RWPE1 (cell line): ENCODE measurements at places on chromosomes 7 and 10.

DNA sequence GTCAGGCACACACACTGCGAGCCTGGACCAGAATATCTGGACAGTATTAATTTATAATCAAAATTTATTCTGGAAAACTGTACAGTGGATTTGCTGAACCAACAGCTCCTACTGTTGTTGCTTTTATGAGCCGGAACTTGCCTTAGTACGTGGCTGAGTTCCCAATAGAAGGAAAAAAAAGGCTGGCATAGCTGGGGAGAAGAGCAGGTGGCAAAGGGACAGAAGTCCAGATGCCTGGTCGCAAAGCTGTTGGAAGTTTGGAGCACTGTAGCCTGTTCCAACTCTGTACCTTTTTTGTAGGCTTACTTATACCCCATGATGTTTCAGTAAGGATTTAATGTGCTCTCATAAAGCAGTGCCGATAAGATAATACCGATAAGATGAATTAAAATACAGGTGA is 333.8 kb downstream of the ABCA13 start:
- DNase-seq = no peak

- DNase-seq = no peak
Measured at GRCh38 chr7:133730360-133730759, 396.8 kb upstream of the LRGUK start.

DNA sequence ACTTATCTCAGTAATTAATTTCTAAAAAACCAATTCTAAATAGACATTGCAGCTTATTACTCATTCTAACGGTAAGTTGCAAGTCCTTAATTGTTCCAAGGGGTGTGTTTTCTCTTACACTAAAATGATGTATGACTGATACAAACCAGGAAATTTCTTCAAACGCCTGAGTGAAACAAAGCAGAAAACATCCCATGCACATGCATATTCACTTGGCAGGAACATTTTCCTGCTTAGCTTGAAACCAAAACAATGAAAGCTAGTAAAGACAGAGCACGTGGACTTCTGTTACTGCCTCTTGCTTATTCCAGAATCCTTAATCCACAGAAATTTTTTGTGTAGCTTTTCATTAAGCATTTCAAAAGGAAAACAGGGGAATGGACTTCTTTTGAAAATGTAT is 187.7 kb downstream of the MTERF1 start:
- DNase-seq = no peak

DNA sequence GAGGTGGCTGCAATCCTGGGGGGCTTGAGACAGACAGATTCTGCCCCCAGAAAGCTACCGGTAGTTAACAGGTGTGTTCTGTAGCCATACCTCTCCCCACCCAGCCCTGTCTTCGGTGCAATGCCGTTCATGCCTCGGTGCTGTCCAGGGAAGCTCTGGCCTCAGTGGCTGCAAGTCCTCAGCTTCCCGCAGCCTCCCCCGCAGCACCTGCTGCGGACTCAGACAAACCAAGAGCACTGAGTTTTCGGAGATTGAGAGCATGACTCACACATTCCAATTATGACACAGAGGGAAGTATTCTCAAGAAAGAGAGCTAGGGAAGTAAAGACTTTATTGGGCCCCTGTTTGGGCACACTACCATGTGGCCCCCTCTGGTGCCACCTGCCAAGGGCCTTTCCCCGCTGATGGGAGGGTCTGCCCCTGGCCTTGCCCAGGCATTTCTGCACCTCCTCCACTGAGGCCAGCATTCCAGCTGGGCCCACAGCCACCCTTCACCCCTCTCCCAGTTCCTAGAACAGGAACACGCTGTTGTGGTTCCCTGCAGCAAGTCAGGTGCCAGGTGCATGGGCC is 30.2 kb upstream of the EZH2 start:
- DNase-seq = peak; percentile 43

DNA sequence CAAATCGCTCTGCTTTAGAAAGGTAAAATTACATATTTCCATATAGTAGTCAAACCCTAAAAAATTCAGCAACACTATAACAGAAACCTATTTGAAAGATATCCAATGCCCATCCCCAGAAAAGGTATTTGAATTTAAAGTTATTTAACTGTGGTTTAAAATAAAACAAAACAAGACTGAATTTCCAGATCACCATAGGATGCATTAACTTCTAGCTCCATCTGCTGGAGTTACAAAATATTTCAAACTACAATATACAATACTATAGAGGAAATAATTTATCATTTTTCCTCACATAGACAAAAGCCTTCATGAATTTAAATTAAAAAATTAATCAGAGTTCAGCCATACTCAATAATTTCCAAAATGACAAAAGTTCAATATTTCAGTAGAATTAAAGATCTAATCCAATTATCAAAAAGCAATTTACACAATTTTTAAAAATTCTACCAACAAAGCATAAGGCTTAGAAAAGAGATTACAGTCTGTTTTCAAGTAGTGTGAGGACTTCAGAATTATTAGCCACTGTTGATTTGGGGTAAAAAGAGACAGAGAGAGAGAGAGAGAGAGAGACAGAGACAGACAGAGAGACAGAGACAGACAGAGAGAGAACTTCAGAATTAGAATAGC is 75.9 kb downstream of the LMBR1 start:
- DNase-seq = peak; percentile 6

GRCh38 chr7:44186736-44187135 is 2.5 kb downstream of the GCK start:
- no peak for DNase-seq

DNA sequence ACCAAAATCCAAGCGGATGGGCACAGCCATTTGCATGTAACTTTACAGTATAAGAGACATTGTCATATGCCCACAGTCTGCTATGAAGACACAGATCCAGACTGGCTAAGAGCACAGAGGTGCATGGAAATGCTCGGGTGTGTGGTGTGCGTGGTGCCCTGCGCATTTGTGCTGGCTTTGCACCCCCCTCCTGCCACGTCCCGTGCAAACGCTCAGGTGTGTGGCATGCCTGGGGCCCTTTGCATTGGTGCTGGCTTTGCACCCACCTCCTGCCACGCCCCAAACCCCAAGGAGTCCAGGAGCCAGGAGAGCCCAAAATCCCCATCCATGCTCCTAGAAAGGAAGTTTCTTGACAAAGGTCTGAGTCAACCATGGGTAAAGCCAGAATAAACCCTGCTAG is 306.2 kb downstream of the PTPRN2 start:
- DNase-seq = no peak

DNA sequence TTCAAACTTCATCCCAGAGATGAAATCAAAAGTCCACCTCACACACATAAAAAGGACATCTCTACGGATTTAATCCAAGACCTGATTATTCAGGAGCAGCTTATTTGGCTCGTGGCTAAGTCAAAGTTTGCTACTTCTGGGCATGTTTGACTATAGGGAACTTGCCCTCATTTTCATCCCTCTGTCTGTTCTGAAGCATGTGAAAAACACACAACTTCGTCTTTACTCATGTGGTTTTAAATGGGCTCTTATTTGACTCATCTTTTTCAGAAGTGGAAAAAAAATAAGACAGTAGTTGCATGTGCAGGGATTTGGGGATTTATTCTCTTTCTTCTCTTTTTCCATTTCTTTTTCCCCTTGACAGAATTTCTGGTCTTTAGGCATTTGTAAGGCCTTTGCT is 295.9 kb downstream of the TFEC start:
- no peak for DNase-seq

DNA sequence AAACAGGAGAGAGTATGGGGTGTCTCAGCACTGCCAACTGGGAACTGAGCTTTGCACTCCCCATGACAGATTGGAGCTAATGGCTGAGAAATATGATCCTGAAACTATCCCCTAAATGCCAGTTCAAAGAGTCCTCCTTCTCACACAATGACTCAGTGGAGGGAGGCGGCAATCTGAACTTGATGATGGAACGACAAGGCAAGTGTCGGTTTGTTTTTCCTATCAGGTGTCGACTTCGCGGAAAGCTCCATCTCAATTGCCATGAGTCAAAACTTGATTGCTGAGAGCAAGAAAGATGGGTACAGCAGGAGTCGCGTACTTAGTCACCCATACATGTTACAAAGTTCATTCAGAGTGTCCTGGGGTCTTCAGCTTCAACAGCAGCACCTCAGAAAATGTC is 52.5 kb downstream of the NPY start:
- DNase-seq = no peak

GRCh38 chr7:91294639-91295220 is 30.5 kb downstream of the FZD1 start:
- no peak for DNase-seq

DNA sequence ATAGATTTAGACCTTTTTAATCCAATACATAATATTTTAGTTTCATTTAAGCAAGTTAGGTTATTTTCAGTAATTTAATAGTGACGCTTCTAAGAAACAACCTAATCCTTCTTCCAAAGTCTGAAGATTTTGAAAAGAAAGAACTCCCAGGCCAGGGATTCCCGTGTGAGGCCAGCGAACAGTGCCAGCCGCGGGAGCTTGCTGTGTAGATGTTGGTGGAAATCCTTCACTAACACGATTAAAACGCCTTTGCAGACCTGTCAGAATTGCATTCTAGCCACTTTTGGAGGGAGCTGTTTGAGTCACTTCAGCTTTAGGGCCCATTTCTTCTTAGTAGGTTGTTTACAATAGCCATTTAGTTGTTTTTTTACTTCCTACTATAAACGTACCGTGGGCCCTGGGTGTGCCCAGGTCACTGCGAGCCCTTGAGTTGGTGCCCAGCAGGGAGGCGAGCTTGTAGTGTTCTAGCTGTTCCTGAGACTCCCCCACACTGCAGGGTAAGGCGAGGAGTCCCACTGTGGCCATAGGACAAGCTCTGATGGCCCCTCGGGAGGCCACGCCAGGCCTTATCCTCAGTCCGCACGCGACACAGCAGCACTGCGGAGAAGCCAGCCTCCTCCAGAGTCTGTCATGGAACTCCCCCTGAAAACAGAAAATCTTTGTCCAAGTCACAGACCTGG is 32.3 kb downstream of the PPP2R2D start:
- no peak for DNase-seq

DNA sequence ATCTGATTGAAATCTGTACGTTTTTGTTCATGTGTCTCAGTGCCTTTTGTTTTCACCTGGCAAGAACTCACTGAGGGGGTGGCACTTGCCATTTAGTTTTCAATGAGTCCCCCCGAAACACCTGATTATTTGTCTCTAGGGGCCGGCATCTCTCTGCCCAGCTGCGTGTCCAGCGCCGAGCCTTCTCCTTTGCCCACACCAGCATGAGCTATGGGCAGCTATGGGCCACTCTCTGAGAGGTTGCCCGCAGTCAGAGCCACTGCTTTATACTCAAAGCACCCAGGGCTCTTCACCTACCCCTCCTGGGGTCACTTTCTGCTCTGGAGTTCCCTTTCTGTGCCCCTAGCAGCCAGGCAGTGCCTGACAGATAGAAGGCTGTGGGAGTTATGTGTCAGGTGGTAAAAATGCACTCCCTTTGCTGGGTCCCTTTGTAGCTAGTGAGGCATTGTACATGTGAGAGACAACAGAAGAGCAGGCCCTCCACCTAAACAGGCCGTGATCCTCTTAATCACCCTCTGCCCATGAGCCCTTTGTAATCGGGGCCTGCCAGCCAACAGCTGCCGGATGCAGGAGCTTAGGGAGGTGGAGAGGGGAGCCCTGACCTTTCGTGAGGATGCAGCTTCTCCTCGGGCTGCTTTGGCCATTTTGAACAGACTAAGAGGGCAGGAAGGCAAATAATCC is 133.1 kb upstream of the NPS start:
- no peak for DNase-seq

- no peak for DNase-seq
Measured at GRCh38 chr7:11177793-11178192, 204.1 kb downstream of the PHF14 start.

- no peak for DNase-seq
Measured at GRCh38 chr7:54591404-54592386, 49.5 kb downstream of the VSTM2A start.

DNA sequence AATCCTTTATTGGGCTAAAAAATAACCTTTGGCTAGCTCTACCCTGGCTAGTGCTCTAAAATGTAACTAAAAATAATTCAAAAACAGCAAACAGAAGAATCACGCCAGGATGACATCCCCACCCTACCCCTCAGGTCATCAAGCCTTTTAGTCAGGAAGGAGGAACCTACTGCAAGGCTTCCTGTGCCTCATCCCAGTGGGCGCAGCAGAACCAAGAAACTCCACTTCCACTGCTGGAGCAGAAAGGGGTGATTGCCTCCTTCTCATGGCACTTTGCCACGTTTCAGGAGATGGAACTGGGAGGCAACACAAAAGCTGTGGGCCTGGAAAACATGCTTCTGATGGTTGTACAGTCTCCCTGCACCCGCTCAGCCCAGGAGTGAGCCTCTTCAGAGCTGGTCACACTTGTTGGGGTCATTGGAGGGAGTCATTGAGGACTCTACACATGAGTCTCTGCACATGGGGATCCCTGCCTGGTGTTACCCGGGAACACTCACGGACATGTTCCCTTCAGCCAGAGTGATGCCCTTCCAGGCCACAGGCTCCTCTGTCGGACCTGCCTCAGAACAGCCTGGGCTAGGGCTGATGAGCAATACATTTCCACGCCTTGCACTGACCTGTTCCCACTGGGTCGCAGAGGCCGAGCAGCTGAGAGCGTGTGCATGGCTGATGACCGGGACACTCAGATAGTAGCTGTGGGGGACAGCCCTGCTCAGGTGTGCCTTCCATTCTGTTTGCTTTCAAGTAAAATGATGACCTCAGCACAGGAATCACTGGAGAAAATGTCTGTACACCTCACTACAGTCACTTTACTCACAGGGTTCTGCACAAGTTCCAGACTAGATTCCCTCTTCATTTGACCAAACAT is 355.3 kb downstream of the FGFR2 start:
- no peak for DNase-seq
